Stimulated activated CD4-positive, alpha-beta T cell treated with anti-CD3 and anti-CD28 coated beads, Interleukin-15, amount 100 ng/mL, for 1 hour (primary cell): ENCODE measurements at places on chromosomes 7 and 10.
A peak's percentile ranks its signal among the peaks of the same experiment; 100 is the strongest.

DNA sequence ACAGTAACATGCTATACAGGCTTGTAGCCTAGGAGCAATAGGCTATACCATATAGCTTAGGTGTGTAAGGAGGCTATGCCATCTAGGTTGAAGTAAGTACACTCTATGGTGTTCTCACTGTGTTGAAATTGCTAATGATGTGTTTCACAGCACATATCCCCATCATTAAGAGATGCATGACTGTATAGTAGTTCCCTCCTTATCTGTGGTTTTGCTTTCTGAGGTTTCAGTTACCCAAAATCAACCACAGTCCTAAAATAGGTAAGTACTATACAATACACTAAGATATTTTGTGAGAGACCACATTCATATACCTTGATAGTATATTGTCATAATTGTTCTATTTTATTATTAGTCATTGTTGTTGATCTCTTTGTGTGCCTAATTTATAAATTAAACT, 12.7 kb downstream of the FZD1 start:
- DNase-seq: no peak

DNA sequence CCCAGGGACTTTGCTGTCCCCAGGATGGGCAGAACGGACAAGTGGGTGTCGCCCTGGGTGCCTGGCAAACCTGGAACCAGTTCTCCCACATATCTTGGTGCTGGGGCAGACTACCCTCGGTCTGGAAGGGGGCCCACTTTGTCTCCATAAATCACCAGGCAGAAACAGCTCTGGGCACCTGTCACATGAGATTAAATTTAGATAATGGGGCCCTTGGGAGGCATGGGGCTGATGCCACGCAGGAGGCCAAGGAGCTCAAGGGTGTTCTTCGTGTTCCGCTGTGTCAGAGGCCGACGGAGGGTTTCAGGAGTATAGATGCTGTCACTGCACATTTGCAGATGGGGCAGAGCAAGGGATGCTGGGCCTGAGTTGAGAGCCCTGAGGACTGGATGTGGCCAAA, 72.7 kb downstream of the TMEM130 start:
- no peak for DNase-seq

DNA sequence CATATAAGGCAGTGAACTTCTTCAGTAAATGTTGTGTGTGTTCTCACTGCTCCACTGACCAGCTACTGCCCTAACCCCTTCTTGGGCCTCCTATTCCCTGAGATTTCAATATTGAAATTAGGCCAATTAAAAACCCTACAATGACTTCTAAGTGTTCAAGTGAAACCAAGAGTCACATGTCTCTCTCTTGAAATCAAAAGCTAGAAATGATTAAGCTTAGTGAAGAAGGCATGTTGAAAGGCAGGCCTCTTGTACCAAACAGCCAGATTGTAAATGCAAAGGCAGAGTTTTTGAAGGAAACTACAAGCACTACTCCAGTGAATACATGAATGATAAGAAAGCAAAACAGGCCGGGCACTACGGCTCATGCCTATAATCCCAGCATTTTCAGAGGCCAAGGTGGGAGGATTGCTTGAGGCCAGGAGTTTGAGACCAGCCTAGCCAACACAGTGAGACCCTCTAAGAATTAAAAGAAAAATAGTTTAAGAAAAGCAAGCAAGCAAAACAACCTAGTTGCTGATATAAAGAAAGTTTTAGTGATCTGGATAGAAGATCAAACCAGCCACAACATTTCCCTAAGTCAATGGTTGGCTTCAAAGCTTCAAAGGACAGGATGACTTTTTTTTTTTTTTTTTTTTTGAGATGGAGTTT, 22.3 kb downstream of the BRAF start:
- no peak for DNase-seq

- no peak for DNase-seq
Observed at GRCh38 chr7:151481650-151482505, 37.8 kb downstream of the RHEB start.

- DNase-seq: no peak
Observed at GRCh38 chr7:79977481-79977880, 157.2 kb upstream of the GNAI1 start.

GRCh38 chr10:86472061-86472460, 49.5 kb downstream of the WAPL start:
- DNase-seq: no peak

- DNase-seq: peak; percentile 15
Observed at GRCh38 chr7:105011831-105012502, 2.0 kb upstream of the KMT2E start.

- DNase-seq: no peak
Observed at GRCh38 chr10:88281592-88282347, 301.3 kb downstream of the RNLS start.

DNA sequence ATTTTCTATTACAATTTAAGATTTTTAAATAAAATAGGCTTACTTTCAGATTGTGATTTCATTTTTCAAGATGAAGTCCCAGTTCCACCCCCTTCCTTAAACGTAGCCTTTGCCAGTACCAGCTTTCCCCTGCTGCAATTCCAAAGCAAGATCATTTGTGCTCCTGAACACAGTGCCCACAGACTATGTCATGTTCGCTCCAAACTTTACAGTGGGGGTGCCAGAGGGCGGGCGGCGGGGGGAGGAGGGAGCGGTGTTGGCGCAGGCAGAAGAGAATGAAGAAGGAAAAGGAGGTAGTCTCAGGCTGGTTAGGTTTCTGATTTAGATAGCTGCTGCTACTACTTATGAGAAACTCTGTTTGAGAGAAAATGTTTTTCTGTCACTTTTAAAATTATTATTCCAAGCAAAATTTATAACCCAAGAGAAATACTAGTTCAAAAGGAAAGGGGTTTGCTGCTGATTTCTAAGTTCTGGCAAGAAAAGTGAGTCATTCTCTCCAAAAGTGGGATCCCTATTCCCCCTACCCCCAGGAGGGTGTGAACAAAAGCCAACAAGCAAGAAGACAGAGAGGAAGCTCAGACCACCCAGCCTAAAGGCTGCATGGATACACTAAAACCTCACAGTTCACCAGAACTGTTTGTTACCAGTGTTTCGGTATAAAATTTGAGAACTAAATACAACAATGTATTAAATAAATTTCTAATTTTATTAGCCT, 109.6 kb downstream of the SRPK2 start:
- no peak for DNase-seq
